ENCODE measurements at places on chromosomes 2 and 18.

DNA sequence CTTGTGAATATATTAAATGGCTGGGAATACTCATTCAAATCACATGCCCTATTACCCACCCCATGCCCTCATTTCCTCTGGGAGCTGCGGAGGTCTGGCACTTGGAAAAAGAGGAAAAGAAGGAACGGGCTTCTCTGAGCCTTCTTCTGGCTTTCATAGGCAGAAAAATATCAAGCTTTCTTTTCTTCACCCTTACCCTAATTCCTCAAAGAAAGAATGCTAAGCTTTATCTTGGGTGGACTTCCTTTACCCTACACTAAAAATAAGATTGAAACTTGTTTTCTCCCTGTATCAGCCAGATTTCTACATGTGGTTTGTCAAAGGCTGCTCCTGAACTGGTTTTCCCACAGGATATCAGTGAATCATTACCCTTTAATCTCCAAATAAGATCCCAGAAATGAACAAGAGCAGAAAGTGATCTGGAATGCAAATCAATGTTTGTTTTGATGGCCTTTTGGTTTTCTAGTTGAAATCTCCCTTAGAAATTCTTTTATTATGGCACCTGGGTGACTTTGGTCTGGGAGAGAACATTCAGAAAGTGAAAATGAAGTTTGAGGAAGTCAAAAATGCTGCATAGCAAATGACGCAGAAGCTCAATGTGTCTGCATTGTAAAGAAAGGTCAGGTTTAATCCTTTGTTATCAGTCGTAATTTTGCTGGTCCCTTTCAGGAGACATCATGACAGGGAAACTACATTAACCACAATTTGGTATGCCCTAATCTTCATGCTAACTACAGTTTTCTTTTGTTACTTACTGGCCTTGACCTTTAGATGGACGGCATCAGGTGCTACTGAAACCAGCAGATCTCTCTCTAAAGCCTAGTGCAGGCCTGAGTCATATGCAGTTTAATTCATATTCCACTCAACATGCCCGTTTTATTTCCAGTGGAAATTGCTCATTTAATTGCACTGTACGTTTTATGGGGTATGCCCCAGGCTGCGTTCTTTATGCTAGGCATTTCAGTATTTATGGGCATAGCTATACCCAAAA, 46.6 kb upstream of the HNRNPA3 start:
- peak; percentile 23 for DNase-seq

- DNase-seq, result no peak
Measured at GRCh38 chr2:234840336-234840735, 111.5 kb upstream of the SH3BP4 start.

GRCh38 chr2:74597410-74597809, 42.9 kb downstream of the DOK1 start:
- DNase-seq, result no peak

DNA sequence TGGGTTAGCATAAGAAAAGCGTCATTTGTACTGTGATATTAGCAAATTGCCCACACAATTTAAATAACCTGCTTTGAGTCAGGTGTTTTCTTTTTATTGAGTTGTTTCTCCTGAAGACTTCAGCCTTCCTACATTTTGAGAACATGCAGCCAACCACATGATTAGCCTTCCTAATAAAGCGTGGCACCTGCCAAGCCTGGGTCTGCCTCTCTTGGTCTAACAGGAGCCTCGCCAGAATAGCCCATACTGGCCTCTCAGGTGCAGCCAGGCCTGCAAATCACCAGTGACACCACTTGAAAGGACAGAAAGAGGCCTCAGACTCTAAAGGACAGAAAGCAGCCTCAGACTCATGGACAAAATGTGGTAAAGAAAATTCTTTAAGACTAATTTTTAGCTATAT, 653.8 kb downstream of the BCL11A start:
- DNase-seq, result no peak

- no peak for DNase-seq
Measured at GRCh38 chr18:25133879-25134278, 218.1 kb downstream of the ZNF521 start.

DNA sequence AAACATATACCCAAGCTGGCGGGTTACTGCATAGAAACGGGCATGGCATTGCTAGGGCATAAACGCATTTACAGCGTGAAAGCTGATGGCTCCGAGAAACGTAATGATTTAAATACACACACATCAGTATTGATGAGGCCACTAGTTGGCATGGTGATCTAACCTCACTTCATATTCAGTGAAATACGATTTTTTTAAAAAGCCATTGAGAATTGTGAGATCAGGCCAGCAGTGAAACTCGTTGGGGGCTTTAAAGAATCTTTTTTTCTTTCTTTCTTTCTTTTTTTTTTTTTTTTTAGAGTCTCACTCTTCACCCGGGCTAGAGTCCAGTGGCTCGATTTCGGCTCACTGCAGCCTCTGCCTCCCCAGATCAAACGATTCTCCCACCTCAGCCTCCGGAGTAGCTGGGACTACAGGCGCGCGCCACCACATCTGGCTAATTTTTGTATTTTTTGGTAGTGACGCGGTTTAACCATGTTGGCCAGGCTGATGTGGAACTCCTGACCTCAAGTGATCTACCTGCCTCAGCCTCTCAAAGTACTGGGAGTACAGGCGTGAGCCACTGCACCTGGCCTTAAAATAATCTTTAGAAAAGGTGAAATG, 2.4 kb upstream of the SMAD7 start:
- no peak for DNase-seq

GRCh38 chr2:7773362-7774360, 856.4 kb downstream of the RNF144A start:
- DNase-seq, result no peak

GRCh38 chr2:100674666-100675065, 111.9 kb downstream of the PDCL3 start:
- no peak for DNase-seq

DNA sequence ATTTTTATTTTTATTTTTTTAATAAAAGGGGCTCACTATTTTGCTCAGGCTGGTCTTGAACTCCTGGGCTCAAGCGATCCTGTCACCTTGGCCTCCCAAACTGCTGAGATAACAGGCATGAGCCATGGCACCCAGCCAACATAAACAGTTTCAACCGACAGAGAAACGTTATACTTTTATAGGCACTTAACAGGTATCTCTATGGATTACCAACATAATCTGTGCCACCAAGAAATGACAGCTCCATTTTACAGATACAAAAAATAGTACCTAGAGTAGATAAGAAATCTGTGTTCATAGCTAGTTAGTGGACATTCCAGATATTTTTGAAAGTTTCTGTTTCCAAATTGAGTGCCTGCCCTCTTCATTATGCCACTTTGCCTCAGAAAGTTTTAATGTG, 1316.7 kb downstream of the LRP1B start:
- peak; percentile 31 for DNase-seq

GRCh38 chr2:59893612-59894011, 659.8 kb downstream of the BCL11A start:
- DNase-seq, result no peak

DNA sequence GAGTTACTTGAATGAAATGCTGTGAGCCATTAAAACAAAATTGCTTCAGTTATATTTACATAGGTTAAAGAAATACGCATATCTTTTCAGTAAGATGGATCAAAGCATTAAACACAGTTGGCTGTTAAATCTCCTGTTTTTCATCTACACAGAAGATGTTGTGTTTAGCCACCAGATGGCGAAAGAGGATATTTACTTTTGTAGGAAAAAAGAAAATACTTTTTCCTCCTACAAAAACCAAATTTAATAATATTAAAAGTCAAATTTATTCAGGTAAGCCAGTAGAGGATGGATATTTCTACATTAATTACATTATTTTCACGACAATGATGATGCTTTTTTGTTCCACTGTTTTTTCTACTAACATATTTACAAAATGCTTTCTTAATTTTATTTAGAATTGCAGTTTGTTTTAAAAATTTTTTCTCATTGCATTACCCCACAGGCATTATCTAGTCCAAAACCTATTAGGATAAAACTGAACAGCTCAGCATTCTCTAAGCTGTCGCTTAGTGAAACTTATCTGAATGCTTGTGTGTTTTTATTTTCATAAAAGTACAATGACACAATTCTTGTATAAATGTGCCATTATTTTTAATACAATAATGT, 173.7 kb downstream of the ASXL3 start:
- peak; percentile 18 for DNase-seq

DNA sequence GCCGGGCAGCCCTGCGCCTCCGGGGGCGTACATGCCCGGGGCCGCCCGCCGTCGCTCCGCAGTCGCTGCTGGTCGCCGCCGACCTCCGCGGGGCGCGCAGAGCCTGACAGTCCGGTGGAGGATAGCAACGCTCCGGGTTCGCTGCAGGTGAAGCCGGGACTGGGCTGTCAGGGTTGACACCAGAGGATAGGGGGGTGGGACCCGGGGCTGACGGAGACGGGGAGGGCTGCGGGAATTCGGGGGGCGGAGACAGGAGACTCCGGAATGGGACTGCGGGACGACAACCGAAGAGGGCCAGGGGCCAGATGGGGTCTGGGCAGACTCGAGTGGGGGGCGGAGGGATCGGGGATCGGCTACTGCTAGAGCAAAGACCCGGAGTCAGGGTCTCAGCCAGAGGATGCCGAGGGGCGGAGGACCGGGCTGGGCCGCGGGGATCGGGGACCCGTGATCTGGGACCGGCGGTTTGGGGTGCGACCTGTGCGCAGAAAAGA, 403 bp downstream of the TMEM127 start:
- DNase-seq, result no peak

DNA sequence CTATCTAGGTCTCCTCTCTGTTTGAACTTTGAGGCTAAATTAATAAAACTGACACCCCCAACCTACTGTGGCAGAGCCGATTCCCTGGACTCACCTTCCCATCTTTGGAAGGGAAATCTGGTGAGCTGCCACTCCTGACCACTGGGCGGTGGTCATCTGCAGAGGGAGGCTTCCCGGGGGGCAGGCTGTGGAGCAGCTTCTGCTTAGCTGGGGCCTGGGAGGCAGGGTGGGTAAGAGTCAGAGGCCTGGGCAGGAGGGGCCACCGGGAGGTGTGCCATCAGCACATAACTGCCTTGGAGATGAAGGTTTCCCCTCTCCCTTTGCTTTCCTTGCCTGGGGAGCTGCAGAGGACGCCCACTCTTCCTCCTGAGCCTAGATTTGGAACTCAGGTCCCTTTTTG, 2.3 kb upstream of the NPPC start:
- no peak for DNase-seq

DNA sequence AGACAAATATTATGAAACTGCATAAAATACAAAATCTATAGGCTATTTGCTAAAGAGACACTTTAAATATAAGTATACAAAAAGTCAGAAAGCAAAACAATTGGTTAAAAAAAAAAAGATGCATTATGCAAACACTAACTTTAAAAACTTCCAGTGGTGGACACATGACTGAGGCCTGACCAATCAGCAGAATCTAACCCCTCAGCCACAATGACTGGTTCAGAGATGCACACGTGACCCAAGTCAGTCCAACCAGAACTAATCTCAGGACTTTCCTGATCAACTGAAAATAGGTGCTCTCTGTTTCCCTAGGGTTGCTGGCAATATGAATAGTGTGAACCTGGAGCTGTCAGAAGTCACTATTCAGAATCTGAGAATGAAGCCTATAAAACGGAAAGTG, 22.7 kb downstream of the DNER start:
- no peak for DNase-seq

GRCh38 chr2:234245945-234246344, 195.4 kb downstream of the SPP2 start:
- no peak for DNase-seq

DNA sequence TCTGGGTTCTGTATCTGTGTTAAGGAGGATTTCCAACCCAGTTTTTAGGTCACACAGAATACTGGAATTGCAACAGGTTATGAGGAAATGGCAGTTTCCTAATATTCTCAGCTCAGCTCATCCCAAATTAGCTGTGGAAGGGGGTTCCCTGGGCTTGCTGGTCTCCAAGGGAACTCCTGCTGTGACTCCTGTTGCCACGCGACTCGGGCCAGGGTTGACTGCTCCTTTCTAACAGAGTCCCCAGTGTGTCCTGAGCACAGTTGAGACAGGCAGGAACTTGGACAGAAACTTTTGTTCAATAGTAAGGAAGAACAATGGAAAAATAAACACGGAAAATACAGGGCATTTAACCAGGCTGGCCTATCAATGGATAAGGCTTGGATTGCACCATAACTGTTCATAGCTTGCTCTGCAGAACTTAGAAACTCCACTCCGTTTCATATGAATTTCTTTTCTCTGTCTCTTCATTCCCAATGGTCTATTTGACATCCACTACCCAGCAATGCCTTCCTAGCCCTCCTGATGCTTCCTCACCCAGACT, 3.8 kb upstream of the ROCK2 start:
- DNase-seq, result no peak

GRCh38 chr2:227728035-227728434, at the start of gene SCYGR7:
Gene SCYGR7 (plus strand): TSS chr2:227728335. CDS start chr2:227728335, 0 bp downstream.
- DNase-seq, result no peak

DNA sequence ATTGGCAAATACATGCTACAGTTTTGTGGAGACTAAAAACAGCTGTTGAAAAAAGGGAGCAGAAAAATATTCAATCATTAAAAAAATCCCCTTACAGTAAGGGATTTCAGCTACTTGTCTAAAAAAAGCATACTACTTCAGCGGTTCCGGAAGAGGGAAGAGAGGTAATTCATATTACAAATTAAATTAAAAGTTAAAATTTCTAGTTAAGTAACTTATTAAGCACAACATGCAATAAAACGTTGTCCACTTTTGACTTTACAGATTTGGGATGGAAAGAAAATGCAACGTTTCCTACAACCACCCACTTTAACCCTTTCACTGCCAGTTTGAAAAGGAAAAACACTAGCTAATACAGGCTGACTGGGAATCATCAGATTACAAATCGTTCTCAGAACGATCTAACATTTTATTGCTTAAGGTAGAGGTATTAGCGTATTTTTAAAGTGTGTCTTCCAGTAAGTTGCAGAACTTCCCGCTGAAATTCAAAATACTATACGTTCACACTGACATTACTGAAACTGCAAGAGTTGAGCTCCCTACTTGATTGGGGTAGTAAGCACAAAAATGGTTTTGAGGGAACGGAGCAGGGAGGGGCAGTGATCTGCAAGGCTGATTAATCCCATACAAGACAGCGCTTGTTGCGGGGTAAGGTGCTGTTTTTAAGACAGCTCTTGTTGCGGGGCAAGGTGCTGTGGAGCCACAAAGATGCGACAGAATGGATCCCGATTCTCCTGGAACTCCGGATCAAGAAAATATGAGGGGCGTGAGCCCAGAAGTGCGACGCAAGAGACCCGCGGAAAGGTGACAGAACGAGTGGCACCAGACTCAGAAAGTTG, 743 bp downstream of the HADHA start:
- DNase-seq, result peak; percentile 29
